ENCODE measurements at places on chromosomes 3 and 15. TPM values are rescaled to one million over a fixed set of nuclear protein-coding genes. Genes with fewer than 3 reads are reported as not detected.

GRCh38 chr3:110666495-110666894 is 405.1 kb upstream of the NECTIN3 start:
- no peak for DNase-seq

DNA sequence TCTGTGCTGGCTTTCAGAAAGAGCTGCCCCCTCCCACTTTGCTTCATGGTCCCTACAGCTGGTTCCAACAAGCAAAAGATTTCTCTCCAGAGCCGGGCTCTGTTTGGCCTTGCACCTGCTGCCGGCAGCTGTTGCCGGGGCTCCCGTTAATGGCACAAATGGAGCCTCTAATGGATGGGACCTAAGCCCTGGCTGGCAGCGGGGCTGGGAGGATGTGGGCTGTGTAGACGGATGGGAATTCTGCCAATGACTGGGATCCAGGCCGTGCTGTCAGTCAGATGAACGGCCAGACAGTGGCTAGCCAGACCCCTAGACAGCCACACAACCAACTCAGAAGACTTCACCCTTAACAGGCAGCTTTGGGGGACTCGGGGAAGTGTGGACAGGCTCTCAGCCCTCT is 88.0 kb downstream of the RPLP1 start:
- DNase-seq = peak; percentile 64

- no peak for DNase-seq
Observed at GRCh38 chr3:124478830-124479229, 251.4 kb upstream of the UMPS start.

- no peak for DNase-seq
Observed at GRCh38 chr3:21543380-21544075, 207.5 kb downstream of the ZNF385D start.

Gene TNFAIP8L3
- total RNA-seq = not detected

Gene WDR49
- 2.2 TPM for total RNA-seq

GRCh38 chr15:85778107-85778776 is 16.5 kb downstream of the KLHL25 start:
- no peak for DNase-seq

GRCh38 chr3:31688984-31689383 is 156.3 kb downstream of the STT3B start:
- no peak for DNase-seq

Gene GRAMD1C
- total RNA-seq = 2.7 TPM

Gene SLC28A1
- total RNA-seq = not detected

DNA sequence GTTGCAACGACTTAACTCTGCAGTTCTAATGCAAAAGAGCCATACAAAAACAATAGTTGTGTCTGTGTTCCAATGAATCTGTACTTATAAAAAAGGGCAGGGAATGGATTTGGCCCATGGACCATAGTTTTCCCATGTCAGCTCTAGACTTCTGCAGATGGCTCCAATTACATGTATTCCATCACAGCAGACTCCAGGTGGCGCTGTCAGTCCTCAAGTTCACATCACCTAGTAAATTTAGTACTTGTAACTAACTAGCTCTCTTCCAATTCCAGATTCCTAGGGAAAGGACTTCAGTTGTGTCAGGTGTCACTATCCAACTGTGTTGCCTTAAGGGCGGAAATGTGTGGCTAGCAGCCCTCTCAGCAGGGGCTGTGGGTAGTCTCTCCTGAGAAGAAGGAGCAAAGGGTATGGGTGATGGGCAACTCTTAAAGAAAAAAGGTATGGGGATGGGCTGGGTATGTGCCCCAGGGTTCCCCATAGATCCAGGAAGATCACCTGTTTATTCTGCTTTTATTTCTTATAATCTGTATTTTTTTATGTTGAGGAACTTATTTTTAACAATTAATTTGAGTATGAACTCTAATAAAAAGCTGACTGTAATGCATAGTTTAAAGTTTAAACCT is 36.2 kb downstream of the BBS4 start:
- DNase-seq = peak; percentile 70

DNA sequence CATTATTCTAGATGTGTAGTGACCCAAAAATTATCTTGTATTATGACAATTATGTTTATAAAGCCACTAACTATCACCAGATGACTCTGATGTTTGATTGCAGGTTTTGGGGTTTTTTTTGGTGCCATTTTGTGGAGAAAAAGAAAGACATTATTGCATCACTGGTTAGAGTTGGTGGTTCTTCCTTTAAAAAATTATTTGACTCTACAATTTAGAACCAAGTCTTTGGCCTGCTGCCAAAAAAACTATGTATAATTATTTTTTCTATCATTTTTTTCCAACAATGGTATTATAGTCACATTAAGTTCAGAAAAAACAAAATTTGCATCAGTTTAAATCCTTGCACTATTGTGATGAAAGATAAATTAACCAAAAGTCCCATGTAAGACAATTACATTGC is 258.6 kb upstream of the GRM7 start:
- DNase-seq = no peak

Gene TXNRD3
- total RNA-seq = 12.3 TPM

Gene LRIG1
- 115 TPM for total RNA-seq

- DNase-seq = no peak
Observed at GRCh38 chr15:68997050-68997449, 17.4 kb upstream of the NOX5 start.

Gene PIGZ
- 11.2 TPM for total RNA-seq
